ENCODE measurements at places on chromosomes 1 and 21.
A peak's percentile ranks its signal among the peaks of the same experiment; 100 is the strongest.

GRCh38 chr1:164768619-164769018, 209.6 kb downstream of the PBX1 start:
- no peak for DNase-seq

GRCh38 chr1:8396083-8396785, 78.3 kb downstream of the SLC45A1 start:
- no peak for DNase-seq

DNA sequence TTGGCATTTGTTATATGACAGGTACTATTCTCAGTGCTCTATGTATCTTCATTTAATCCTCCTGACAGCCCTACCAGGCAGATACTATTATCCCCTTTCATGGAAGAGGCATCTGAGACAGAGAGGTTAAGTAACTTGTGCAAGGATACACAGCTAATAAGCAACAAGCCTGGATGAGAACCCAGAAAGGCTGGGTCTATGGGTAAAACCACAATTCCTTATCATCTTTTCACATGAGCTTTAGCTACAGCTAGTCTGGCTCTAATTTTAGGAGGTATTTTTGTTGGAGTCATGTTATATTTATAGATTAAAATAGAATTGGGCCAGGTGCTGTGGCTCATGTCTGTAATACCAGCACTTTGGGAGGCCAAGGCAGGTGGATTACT, 27.7 kb downstream of the DNTTIP2 start:
- DNase-seq: no peak

DNA sequence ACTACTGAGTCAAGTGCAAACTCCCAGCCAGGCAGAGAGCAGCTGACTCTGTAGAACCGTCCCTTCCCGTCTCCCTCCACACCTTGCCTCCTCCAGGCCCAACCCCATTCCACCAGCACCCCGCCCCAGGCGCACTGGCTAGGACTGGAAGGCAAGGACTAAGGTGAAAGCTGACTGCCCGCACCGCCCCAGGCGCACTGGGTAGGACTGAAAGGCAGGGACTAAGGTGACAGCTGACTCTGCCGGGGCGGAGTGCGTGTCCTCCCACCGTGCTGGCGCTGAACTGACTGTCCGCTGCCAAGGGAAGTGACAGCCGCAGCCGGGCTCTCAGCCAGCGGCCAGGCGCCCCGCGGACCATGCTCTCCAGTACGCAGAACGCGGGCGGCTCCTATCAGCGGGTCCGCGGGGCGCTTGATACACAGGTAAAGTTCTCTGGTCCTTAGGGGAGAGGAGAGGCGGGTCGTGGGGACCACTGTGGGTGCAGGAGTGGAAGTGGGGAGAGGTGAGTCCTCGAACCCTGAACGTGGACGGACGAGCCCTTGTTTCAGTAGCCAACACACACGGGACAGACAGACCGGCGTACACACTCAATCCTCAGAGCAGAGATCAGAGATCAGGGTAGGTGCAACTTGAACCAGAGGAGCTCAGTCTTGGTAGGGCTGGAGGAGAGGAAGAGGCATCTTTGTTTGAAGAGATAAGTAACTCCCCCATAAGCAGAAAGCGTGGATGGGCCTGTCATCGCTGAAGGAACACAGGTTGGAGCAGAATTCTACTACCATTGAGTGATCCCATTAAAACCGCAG, 58.0 kb downstream of the RBM11 start:
- DNase-seq: peak; percentile 7

GRCh38 chr1:247517795-247518612, 18.2 kb downstream of the OR2C3 start:
- DNase-seq: no peak
